ENCODE measurements at places on chromosomes 3 and 15.

GRCh38 chr3:134323966-134324962 lies 50.0 kb downstream of the AMOTL2 start:
- ATAC-seq: no peak

- no peak for ATAC-seq
Observed at GRCh38 chr3:151724576-151725562, 8.9 kb upstream of the AADACL2 start.

GRCh38 chr15:96354731-96355567 lies 24.4 kb downstream of the NR2F2 start:
- ATAC-seq: peak; percentile 60

- peak; percentile 25 for ATAC-seq
Observed at GRCh38 chr15:67150023-67150860, 84.8 kb downstream of the SMAD3 start.

GRCh38 chr15:40449275-40449674 lies 8.5 kb downstream of the BAHD1 start:
- no peak for ATAC-seq

- no peak for ATAC-seq
Observed at GRCh38 chr3:134699721-134700120, 48.9 kb upstream of the KY start.

DNA sequence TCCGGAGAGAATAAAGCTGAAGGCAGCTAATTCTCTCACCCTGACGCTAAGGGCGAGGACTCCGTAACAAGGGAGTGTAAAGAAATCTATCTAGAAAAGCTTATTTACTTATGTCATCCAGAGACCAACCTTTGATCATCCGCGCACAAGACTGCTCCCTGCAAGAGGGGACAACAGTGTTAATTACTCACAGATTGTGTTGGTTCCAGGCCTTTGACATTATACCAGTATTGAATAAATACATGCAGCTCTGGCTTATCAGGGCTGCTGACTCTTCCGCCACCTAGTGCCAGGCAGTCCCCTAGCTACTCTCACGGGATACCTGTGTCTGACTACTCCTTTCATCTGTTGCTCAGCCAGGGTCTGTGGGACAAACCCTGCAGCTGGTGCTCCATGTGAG lies 211.7 kb downstream of the DTWD1 start:
- ATAC-seq: peak; percentile 45

GRCh38 chr15:99250494-99250856 lies 806 bp upstream of the LRRC28 start:
- no peak for ATAC-seq

DNA sequence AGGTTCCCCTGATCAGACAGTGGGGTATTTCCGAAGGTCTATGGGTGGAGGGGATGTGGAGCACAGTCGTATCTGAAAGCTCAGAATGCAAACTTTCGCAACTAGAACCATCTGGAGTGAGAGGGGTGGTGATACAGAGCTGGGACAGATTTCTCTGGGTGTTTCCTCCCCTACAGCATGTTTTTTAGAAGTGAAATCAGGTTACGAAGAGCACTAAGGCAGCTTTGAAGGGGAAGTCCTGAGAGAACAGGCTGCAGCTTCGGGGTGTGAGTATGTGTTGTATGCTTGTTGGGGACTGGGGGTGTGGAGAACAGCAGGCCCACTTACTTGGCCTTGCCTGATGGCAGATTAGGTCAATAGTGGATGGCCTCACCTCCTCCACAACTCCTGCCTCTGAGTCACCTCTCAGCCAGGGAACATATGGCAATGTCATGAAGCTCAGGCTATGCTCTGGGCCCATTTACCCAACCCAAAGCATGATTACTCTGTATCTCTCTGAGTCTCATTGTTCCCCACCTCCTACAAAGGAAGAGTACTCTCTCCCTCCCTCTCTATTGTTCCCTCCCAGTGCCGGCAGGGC lies 107.2 kb upstream of the RASGRP1 start:
- ATAC-seq: peak; percentile 20

DNA sequence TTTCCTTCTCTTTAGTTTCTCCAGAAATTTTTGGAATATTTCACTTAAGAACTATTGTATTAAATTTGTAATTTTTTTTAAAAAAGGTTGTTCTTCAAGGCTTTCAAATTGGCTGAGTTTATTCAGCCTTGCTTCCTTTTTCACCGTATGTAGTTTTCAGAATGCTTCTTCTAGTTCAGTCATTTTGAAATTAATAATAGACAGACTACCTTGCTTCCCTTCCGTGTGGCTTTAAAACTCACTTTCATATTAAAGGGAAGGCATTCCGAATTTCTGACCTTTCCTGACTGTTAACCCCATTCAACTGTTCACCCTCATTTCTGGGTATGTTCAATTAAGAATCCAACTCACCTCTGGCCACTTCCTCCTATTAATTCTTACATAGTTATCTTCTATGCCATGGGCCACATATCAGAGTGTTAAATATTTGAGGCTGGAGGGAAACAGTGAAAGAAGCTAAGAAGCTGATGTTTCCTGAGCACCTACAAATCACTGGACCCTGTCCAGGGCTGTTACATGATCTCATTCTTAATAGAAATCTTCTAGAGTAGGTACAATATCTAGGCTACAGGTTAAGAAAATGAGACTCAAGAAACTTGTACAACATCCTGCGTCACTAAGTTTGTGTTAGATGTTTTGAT lies 237.5 kb downstream of the P3H2 start:
- ATAC-seq: no peak

- no peak for ATAC-seq
Observed at GRCh38 chr15:75713338-75713895, 769 bp upstream of the CSPG4 start.

- no peak for ATAC-seq
Observed at GRCh38 chr3:9681723-9682081, 21.9 kb upstream of the CPNE9 start.

- ATAC-seq: no peak
Observed at GRCh38 chr3:178381971-178382448, 154.2 kb upstream of the KCNMB2 start.

- no peak for ATAC-seq
Observed at GRCh38 chr3:122391681-122392446, 7.9 kb downstream of the FAM162A start.

DNA sequence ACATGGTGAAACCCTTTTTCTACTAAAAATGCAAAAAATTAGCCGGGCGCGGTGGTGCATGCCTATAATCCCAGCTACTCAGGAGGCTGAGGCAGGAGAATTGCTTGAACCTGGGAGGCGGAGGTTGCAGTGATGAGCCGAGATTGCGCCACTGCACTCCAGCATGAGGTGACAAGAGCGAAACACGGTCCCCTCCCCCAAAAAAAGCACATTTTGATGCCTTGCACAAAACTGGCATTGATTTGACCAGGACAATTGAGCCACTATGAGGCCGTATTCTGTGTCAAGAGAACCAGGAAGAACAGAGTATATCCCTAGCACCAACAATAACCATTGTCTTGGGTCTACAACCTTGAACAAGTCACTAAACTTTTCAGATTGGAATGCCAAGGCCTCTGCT lies 50.6 kb downstream of the SH3BP5 start:
- ATAC-seq: no peak

DNA sequence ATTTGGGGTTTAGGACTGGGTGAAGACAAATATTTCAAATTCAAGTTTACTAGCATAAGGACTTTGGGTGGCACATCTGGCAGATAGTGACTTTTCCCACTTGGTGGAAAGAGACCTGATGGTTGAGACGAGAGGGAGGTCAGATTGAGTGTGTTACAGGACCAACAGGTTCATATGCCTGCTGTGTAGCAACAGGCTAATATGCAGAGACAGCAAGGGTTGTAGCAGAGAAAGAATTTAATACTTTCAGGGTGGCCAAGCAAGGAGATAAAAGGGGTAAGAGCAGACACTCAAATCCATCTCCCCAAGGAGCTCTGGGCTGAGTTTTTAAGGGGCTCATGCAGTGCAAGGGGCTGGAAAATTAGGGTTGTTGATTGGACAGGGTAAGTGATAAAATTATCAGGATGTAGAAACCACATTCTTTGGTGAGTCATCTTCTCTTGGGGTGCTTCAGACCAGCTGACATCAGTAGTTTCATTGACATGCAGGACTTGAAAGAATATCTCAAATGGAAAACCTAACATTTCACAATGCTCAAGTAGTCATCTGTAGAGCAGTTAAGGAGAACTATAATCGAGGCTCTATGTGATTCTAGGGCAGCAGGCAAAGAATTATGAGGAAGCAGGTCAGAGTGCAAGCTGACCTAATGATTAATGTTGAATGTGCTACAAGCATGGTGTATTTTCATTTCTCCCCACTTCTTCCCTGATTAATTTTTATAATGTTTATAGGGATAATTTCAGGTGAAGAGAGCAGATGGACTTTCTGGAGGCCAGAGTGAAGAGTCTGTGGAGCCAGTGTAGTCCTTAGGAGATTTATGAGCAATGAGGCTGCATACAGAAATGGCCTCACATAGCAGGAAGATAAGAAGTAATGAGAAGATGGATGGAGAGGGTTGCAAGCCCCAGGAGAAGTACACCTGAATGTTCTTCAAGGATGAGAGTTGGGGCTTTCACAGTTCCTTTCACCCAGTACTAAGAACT lies 13.7 kb downstream of the FOXB1 start:
- no peak for ATAC-seq

- ATAC-seq: no peak
Observed at GRCh38 chr15:60573936-60574335, 95.0 kb upstream of the ICE2 start.

GRCh38 chr3:187958432-187959003 lies 195.4 kb upstream of the LPP start:
- ATAC-seq: no peak

DNA sequence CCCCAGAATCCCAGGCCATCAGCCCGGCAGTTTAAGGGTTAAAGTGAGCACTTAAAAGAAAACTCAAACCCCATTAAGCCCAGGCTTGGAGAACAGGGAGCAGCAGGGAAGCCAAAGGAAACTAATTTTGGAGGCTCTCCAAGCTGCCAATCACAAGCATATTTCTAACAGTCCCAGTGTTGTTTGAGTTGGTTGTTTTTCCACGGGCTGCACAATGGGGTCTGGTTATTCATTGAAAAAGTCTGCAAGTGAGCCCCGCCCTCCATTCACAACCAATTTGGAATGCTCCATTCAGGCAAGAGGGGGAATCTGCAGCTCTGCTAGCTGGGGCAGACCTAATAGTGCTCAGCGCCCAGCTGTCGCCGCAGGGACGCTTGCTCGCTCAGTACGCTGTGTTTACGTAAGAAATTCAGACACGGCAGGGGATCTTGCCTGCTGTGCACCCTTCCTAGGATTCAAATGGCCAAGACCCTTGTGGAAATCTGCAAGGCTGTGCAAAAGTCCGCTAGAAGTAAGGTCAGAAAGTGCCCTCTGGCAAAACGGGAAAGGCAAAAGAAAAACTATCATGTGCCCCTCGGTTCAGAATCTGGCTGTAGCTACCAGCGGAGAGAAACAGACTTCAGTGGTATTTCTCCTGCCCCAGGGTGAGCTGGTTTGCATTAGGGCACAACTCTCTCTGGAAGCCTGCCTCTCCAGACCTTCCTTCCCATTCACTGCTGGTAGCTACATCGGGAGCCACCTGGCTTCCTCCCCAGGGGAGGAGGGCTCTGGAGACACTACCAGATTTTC lies 11.0 kb downstream of the ETV5 start:
- peak; percentile 85 for ATAC-seq

- ATAC-seq: no peak
Observed at GRCh38 chr3:194287977-194288706, 63.0 kb downstream of the CPN2 start.

DNA sequence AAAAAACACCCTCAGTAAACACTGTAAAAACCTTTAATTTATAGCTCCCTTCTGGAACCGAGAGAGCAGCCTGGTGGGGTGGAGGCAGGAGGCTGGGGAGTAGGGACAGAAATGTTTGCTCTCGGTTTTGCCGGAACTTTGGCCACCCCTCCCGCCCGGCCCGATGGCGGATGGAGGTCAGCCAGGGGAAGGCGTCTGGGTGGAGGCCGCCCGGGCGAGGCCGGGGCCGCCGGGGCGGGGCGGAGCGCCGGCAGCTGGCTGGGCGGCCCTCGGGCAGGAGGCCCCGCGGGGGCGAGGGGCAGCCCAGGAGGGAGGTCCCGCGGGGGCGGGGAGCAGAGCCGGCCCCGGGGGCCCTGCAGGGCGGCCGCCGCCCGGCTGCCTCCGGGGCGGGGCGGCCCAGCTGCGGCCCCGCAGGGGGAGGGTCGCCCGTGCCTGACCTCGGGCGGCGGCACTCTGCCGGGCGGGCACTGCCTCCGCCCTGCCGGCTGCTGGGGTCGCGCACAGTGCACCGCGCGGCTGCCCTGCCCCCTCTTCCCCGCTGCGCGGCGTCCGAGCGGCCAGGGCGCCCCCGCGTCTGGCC lies 829 bp upstream of the SKIL start:
- peak; percentile 59 for ATAC-seq

GRCh38 chr3:53881691-53882593 lies at the start of gene ACTR8:
Gene ACTR8, minus strand, starts transcription at chr3:53882152. Its CDS starts 51 bp downstream, at chr3:53882101.
- ATAC-seq: peak; percentile 93

DNA sequence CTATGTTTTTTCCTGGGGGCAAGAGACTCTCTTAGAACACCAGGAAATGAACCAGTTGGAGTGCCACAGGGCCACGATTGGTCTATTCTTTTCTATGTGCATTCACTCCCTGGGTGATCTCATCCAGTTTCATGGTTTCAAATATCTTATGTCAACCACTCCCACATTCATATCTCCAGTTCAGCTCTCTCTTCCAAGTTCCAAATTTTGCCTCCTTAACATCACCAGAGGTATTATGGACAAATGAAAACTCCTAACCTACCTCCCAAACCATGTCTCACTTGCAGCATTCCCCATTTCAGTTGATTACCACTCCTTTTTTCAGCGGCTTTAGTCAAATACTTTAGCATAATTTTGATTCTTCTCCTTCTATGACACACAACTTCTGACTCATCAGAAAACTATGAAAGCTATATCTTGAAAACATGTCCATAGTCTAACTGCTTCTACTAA lies 203.1 kb upstream of the SEMA6D start:
- ATAC-seq: peak; percentile 26

DNA sequence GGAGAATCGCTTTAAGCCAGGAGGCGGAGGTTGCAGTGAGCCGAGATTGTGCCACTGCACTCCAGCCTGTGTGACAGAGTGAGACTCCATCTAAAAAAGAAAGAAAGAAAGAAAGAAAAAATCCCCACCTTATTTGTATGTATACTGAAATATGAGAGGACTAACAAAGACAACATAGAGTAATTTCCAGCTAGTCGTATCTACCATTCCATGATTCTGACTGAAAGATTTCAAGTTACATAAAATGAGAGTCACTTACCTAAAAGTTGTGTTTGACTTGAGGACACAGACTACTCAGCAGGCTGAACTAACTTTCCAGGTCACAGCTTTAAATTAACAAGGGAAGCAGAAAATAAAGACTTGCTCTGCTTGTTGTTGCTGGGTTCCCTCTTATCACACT lies 18.8 kb upstream of the PRKCI start:
- no peak for ATAC-seq
